ENCODE measurements at places on chromosomes 6 and 20.
A peak's percentile ranks its signal among the peaks of the same experiment; 100 is the strongest.

- DNase-seq: no peak
Observed at GRCh38 chr6:105821027-105821426, 265.1 kb upstream of the PRDM1 start.

DNA sequence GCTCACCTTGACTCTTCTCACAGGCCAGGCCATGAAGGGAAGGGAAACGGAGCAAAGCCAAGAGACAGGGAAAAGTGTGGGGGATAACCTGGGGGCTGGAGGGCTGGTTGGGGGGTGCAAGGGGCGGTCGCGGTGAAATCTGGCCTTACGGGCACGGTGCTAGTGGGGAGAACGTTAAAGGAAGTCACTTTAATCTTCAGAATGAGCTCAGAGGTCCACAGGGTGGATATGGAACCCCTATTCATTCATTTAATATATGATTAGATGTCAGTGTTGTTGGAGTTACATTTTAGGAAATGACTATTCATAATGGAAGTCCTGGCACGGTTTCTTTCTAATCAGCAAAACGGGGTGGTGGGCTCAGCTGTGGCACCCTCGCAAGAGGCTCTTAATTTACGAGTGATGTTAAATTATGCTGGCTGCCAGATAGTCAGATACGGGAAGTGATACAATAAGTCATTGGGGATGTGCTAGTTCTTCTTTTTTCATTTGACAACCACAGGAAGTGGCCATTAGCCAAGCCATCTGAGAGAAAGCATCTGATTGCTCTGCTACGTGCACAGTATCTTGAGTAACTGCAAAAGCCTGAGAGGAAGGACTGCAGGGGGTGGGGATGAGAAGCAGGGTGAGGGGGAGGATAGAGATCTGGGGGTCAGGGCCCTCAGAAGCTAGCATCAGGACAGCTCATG is 253.0 kb downstream of the QKI start:
- peak; percentile 87 for DNase-seq

- DNase-seq: no peak
Observed at GRCh38 chr6:110318971-110319370, 39.2 kb downstream of the METTL24 start.

DNA sequence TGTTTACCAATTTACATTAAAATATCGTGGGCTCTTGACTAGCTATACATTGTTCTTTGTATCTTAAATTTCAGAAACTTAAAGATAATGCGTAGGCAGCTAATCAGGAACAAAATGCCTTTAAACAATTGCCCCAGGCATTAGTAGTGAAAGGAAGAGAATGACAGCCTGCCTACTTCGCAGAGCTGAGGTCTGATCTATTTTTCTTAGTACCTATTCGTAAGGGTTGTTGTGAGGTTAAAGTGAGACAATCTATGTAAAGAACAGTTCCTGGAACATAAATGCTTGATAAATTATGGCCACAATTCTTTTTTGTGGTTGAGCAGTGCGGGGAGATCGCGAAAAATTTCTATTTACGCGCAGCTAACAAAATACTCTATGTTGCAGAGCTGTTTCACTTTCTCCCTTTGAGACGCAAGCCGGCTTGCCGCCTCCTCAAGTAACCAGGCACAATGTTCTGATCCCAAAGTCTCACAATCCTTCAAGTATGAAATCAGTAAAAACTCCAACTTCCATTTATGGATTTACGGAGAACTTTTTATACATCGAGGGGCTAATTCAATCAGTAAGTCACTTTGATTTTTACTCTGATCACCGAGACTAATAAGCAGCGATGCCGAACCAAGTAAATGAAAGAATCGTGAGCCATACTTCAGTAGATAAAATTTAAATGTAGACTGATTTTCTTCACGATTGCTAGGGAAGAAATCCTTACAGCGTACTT is 878 bp upstream of the PNRC1 start:
- DNase-seq: no peak
